Activated T-cell treated with anti-CD3 and anti-CD28 coated beads, Interleukin-2, amount 50 U/mL, for 72 hours (primary cell): ENCODE measurements at places on chromosomes 5 and 9. TPM values are rescaled to one million over a fixed set of nuclear protein-coding genes. Genes with fewer than 3 reads are reported as not detected.

- DNase-seq: no peak
- peaks cover 6% of the 10 kb centered on the region for H3K27me3 ChIP-seq
- H3K36me3 ChIP-seq: peaks cover 4% of the 10 kb centered on the region
These were observed 9.0 kb downstream of the MRPS2 start for GRCh38 chr9:135509458-135509857.

DNA sequence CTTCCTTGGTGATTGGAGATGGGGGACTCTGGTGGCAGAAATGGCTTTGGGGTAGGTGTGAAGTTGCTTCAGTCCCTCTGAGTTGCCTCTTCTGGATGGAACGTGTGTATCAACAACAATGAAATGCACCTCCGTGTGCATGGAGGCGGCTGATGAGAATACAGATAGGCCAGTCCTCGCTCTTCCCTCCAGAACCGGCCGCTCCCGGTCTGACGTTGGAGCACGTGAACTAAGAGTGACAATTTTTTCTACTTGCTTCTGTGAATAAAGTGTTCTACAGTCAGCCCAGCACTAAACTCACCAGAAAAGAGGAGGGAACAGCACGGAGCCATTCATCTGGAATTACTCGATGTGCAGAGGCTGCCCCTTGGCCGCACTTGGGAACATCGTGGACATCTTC lies 90.7 kb downstream of the ANKRD33B start:
- no peaks in the 10 kb centered on the region for H3K36me3 ChIP-seq
- H3K4me1 ChIP-seq: no peaks in the 10 kb centered on the region
- no peak for DNase-seq
- no peak overlapping the region for H3K27ac ChIP-seq

The PANK3 gene
- 52.3 TPM for total RNA-seq

DNA sequence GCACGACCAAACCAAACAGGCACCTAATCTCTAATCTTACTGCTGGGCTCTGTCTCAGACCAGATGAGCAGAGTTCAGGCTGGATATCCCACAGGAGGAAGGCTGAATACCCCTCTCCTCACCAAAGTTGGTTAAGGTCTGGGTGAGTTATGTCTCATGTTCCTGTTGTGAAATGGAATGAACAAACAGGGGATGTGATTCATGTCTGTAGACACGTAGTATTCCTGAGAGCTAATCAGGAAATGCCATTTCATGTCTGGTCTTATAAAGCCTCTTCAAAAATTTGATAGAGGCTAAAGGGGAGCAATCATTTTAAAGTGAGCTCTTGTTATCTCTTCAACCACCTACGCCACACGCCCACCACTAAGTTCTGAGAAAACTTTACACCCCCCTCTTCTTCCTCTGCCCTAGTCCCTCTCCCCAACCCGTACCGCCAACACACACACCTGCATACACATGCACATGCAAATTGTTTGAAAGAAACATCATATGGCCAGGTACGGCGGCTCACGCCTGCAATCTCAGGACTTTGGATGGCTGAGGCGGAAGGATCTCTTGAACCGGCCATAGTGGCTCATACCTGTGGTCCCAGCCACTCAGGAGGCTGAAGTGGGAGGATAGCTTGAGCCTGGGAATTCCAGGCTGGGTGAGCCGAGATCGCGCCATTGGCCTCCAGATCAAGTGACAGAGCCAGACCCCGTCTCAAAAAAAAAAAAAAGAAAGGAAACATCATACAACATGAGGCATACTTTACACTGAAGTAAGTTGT lies 69.8 kb upstream of the RAI14 start:
- H3K4me3 ChIP-seq: no peak overlapping the region
- peaks cover 38% of the 10 kb centered on the region for H3K27me3 ChIP-seq
- no peak for DNase-seq
- peaks cover 7% of the 10 kb centered on the region for H3K4me1 ChIP-seq
- H3K27ac ChIP-seq: no peak overlapping the region
- H3K36me3 ChIP-seq: no peaks in the 10 kb centered on the region

The FOCAD gene
- 29.4 TPM for total RNA-seq

DNA sequence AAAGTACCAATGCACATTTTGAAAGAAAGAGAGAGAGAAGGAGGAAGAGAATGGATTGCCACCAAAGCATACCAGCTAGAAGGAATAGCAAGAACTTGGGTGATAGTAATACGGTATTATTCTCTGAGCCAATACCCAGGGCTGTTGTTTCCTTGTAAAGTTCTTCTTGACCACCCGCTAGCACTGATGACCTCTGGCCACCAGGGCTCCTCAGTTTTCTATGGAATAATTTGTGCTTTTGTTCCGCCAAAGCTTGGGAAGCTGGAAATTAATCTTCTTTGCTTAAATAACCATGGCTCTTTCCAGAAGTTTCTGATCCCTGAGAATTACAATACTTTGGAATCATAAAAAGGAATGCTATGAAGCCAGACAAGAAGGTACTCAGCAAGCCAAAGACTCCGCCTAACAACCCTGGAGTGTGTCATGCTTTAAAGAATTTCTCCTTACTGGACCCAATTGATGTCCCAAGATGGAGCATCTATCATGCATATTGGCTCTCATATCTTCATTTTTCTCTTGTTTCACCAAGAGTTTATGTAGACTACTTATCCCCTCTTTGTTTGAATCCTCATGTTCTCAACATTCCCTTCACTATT lies 29.8 kb downstream of the OR2K2 start:
- H3K27me3 ChIP-seq: peaks cover 18% of the 10 kb centered on the region
- H3K4me1 ChIP-seq: no peaks in the 10 kb centered on the region
- H3K4me3 ChIP-seq: no peak overlapping the region
- no peaks in the 10 kb centered on the region for H3K36me3 ChIP-seq
- DNase-seq: no peak
